Activated CD8-positive, alpha-beta T cell treated with anti-CD3 and anti-CD28 coated beads, Interleukin-2, amount 10 ng/mL, durations not matched to agents 7 days and 5 days (primary cell): ENCODE measurements at places on chromosomes 1 and 21.

DNA sequence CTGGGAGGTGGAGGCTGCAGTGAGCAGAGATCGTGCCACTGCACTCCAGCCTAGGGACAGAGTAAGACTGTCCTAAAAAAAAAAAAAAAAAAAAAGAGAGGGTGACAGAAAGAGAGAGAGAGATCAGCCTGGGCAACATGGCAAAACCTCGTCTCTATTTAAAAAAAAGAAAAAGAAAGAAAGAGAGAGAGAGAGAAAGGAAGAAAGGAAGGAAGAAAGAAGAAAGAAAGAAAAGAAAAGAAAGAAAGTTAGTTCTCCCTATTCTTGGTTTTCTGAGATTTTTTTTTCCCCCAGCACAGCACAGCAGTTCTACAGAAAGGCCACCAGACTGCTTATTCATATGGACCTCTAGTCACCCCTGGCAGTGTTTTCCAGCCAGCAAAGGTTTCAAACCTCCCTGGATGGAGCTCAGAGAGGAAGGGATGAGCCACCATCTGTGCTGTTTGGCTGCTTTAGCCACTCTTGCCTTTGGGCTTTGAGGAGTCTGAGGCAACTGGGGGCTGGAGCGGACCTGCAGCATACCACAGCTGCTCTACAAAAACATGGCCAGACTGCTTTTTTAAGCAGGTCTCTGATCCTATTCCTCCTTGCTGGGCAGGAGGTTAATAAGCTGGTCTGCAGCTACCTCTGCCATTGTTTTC is 10.6 kb downstream of the S100A6 start:
- DNase-seq = no peak

DNA sequence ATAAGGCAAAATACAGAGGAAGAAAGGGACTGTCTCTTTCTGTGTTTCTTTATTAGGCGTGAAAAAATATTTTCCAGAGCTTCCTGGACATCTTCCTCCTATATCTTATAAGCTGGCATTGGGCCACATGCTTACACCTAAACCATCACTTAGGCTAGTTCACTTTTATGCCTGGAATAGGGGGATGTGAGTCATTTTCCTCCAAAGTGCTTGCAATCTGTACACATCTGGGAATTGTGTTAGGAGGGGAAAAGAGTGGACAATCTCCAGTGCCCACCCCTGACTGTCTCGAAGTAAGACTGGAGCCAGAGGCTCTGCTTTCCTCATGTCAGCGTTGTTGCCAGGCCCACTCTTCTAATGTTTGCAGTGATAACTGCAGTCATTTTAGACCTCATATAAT is 29.9 kb downstream of the GIPC2 start:
- no peak for DNase-seq

GRCh38 chr1:218164930-218165700 is 120.0 kb upstream of the RRP15 start:
- DNase-seq = no peak

DNA sequence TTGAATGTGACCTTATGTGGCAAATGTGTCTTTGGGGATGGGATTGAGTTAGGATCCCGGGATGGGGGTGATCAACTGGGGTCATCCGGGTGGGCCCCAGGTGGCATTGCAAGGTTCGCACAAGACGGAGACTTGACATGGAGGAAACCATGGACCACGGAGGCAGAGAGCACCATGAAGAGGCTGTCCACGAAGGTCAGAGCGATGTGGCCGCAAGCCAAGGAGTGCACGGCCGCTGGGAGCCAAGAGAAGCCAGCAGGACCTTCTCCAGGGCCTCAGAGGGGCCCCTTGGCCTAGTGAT is 22.3 kb upstream of the COL18A1 start:
- DNase-seq = no peak

DNA sequence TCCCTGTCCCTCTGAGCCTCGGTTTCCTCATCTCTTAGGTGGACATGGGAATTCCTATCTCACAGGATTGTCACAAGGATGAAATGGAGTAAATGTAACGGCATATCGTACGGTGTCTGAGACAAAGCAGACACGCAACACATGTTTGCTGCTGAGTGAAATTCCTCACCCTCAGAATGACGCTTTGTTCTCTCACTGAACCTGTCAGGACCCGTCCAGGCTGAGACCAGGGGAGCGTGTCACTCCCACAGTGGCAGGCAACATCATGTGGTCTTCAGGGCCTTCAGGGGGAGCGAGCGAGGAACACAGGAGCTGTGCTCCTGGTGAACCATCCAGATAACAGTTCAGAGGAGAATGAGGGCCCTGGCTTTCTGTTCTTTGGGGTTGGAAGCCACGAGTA is 74.2 kb downstream of the TOMM20 start:
- no peak for DNase-seq

GRCh38 chr1:98304888-98305287 is 356.6 kb upstream of the SNX7 start:
- no peak for DNase-seq
